ENCODE measurements at places on chromosomes 16 and 17. TPM values are rescaled to one million over a fixed set of nuclear protein-coding genes. Genes with fewer than 3 reads are reported as not detected.

DNA sequence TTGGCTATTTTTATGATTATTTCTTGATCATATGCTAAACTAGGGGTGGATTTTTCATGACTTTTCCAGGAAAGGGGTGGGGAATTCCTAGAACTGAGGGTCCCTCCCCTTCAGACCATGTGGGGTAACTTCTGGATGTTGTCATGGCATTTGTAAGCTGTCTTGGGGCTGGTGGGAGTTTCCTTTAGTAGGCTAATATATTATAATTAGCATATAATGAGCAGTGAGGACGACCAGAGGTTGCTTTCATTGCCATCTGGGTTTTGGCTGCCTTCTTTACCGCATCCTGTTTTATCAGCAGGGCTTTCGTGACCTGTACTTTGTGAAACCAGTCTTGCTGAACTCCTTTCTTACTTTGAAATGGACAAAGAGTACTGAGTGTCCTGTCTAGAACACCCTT lies 40.4 kb upstream of the ABCA5 start:
- no peak for DNase-seq

Gene OTOP2
- total RNA-seq: not detected

- no peak for DNase-seq
These were observed 3.1 kb upstream of the SLC13A2 start for GRCh38 chr17:28470266-28470913.

DNA sequence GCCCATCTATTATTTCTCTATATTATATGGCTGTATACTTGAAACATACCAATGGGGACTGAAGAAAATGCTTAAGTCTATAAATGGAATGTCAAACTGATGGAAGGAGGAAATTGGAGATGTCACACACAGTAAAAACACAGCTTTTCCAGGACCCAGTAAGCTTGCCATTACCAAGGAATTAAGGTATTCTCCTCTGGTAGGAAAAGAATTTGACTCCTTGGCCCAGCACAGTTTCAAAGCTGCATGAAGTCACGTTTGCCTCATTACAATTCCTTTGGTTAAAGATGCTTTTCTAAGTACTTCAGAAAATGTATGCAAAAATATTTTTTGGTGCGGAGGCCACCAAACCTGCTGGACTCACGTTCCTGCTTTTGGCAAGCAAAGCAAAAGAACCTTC lies 48.5 kb downstream of the CDH13 start:
- DNase-seq: no peak
